ENCODE measurements at places on chromosomes 16 and 17.

- DNase-seq = no peak
These were observed 326 bp downstream of the SRCIN1 start for GRCh38 chr17:38605411-38605840.

DNA sequence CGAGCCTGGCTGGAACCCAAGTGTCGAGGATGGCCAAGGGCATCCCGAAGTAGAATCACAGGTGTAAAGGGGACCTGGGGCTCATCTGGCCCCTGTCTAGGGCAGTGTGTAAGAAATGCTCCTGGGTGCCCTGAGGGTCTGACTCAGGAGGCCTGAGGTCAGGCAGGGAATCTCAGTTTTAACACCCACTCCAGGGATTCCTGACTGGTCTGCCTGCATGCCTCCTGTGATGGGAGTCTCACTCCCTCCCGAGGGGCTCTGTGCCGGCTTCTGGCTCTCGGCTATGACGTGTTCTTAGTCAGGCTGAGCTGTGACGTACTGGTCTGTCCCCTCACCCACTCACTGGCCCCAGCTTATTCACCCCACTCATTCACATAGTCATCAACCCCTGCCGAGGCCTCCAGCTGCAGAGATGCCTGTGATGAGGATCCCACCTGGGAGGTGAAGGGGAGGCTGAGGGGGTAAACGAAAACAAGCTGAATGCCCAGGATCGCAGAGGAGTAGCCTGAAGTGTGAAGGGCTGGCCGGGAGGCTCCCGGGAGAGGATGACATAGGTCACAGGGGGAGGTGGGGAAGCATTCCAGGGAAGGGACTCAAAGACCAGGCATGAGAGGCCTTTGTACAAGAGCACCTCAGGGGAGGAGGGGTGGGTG is 23.8 kb downstream of the FAM83G start:
- DNase-seq = no peak

- DNase-seq = no peak
These were observed 21.5 kb upstream of the RBFOX3 start for GRCh38 chr17:79632432-79632735.

DNA sequence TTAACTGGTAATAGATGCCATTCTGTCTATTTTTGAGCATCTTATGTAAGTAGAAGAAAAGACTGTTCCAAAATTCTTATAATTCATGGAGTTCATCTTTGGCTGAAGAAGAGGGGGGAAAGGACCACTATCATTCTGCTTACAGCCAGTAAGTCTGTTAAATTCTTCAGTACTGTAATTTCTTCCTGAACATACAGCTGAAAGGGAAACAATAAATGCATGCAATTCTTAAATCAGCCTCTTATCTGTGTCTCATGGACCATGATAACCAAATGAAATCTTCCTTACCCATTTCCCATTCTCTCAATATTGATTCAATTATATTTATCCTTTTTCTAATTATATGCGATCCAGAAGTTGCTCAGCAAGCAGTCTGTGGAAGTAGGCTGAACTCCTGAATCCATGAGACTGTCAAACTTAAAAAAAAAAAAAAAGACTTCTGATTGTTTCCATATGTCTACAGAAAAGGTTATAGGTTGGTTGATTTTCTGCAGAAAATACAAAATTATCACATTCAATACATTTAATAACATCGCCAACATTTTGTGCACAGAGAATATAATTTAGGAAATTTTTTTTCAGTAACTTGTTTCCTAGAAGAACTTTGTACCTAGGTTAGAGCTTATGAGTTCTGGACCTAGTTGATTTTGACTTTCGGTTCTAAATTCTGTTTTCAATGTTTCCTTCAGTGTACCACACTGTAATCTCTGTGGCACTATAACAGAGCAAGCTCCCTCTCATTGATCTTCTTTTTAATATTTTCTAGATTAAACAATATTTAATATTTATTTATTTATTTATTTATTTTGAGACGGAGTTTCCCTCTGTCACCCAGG is 1.2 kb upstream of the ABCA9 start:
- no peak for DNase-seq

DNA sequence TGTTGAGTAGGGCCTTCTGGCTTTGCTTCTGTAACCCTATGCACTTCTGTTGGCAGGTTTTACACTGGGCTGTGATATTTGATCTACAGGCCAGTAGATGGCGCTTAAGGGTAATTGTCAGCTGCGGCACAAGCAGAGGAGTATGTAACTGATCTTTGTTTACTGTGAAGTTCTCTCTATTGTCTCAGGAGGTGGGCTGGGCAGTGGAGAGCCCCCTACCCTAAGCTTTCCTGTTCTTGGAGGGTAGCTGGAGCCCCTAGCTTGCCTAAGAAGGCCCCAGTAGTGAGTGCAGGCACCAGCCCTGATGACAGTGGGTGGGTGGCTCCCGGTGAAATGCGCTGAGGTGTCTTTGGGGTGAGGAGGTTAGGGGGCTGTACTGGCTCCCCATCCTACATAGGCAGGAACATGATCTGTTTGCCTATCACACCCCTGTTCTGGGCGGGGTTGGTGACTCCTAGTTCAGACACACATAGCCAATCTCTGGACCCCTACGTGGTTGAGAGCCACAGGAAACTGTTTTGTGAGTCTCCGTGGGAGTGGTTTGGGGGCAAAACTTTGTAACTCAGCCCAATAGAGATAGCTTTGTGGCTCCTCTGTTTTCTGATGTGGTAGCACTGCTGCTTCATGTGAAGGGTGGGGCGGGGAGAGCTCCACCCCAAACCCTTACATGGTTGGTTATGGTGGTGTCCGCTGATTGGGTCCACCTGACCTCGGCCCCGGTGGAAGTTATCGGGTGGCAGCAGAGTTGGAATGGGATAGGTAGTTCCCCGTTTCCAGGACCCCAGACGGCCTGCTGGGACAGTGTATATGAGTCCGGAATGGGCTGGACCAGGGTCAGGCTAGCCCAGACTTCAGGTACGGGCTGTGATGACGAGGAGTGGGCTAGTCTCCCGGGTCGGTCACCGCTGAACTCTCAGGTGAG is 60.4 kb downstream of the SLFN11 start:
- DNase-seq = peak; percentile 83

GRCh38 chr16:12661656-12662172 is 142.0 kb downstream of the CPPED1 start:
- DNase-seq = peak; percentile 46

DNA sequence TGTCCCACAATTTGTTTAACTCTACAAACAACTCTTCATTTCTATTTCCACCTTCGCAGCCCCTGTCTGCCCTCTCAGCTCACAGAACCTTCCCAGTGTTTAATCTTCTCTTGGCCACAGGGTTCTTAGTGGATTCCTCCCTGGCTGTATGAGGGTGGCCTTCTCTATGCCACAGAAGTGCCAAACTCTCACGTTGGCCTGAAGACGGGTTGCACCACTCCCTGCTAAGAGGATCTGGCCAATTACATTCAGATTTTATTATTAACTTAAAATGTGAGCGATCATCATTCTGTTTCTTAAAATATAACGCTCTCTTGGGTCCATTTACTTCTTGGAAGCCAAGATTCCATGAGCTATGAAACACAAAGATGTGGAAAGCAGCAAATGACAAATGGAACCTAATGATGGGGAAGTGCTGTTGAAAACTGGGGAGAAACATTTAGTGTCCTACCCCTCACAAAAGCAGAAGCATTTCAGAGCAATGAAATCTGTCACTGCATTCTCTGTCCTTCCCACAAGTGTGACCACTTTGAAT is 91.3 kb upstream of the NOG start:
- no peak for DNase-seq

- no peak for DNase-seq
These were observed 10.3 kb downstream of the MYCBPAP start for GRCh38 chr17:50518384-50519023.

Measured in activated CD4-positive, alpha-beta T cell treated with anti-CD3 and anti-CD28 coated beads, Interleukin-2, Interleukin-6, amounts not matched to agents 100 ng/mL and 50 ng/mL, durations not matched to agents 16 hours and 8 hours (primary cell).